HuH-7.5 (cell line): ENCODE measurements at places on chromosomes 7 and 10.

DNA sequence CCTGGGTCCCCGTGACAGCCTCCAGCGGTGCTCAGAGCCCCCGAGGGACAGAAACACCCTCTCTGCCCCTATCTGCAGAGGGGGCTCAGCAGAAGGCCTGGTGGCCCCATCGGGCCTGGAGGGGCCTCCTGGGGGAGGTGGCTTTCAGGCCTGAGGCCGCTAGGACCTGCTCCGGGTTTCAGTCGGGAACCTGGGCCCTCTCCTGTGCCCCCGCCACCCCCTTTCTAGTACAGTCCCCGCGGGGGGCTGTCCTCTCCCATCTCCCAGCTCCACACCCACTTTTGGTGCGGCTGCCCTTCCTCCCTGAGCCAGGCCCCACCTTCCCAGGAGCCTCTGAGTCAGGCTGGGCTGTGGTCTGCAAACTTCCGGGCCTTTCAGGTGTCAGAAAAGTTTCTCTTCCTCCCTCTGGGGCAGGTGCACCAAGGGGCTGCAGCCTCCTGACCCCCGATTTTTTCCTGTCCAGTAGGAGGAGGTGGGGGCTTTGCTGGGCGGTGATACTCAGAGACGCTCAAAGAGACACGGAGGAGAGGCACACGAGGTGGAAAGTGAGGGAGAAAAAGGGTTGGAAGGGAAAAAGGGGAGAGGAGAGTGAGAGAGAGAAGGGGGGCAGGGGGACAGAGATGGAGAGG is 692 bp downstream of the CARD11 start:
- no peak for DNase-seq

DNA sequence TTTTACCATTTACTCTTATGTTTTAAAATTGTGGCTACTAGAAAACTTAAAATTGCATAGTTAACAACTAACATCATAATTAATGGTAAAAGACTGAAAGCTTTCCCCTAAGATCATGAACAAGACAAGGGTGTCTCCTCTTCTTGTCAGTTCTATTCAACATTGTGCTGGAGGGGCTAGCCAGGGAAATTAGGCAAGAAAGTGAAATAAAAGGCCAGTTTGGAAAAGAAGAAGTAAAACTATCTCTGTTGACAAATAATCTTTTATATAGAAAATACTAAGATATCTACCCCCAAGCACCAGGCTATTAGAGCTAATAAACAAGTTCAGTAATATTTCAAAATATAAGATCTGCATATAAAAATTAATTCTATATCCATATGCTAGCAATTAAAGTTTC is 46.9 kb upstream of the MXI1 start:
- DNase-seq, result no peak

DNA sequence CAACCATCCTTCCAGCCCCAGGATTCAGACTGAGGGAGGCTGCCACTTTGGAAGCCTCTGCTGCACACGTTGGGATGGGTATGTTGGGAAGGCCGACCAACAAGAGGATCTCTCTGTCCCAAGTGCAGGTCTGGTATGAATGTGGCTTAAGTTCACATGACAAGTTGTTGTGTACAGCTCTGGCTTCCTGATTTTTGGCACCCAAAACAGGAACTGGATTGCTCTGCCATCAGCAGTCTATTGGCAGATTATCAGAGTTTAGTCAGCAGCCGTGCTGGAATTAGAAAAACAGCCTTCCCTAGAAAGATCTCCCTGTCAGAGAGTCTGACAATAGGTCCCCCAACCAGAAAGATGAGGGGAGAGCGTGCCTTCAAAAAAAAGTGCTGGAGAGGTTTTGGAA is 66.9 kb downstream of the GOLGA7B start:
- no peak for DNase-seq

GRCh38 chr7:153110606-153111005 is 351.1 kb downstream of the ACTR3B start:
- no peak for DNase-seq

- no peak for DNase-seq
These were observed 22.5 kb upstream of the VCL start for GRCh38 chr10:73975388-73975787.

- DNase-seq, result no peak
These were observed 63.0 kb downstream of the NEURL1 start for GRCh38 chr10:103556383-103557007.

GRCh38 chr10:119518176-119518575 is 24.3 kb downstream of the RGS10 start:
- DNase-seq, result no peak

DNA sequence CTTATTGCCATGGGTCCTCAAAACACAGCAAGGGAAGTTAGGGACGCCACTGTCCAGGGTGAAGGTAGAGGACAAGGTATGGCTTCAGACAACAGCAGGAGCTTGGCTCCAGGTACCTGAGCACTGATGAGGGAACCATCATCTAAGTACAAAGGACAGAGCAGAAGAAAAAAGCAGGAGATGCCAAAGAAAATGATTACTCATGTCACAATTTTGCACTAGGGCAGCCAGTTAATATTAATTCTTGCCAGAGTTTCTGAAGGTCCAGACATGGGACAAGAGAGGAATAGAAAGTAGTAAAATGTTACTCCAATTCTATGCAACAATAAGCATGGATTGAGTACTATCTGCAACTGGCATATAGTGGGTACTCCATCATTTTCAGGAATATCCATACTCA is 14.1 kb downstream of the PTN start:
- no peak for DNase-seq

DNA sequence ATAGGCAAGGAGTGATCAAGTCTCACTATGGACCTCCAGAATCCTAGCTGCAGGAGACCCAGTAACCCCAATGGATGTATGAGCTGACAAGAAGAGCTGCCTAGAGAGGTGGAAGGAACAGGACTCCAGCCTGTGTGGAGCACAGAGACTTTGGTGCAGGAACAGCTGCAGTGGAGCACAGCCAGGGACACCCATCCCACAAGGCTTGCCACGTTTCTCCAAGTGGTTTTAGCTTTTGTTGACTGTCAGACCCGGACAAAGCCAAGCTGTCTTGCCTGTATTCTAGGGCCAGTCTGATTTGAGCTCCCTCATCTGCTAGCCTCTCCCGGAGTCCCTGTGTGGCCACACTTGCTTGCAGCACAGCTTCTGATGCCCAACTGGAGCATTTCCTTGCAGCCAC is 224.7 kb downstream of the CHRM2 start:
- DNase-seq, result no peak

DNA sequence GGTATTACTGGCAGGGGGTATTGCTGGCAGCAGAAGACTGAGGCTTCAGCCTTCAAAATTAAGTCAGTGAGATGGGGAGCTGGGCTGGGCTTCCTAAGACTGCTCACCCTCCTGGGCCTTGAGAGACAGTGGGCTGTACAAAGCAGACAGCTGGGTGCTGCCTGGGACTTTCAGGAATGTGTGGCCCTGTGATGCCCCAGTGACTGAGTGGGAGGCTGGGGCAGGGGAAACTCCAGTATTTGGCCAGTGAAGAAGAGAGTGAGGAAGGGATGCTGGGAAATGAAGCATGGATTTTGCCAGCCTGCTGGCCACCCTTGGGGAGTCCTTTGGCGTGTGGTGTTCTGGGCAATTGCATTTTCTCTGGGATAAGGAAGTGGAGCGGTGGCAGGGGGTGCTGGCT is 442 bp downstream of the ANKRD2 start:
- no peak for DNase-seq

DNA sequence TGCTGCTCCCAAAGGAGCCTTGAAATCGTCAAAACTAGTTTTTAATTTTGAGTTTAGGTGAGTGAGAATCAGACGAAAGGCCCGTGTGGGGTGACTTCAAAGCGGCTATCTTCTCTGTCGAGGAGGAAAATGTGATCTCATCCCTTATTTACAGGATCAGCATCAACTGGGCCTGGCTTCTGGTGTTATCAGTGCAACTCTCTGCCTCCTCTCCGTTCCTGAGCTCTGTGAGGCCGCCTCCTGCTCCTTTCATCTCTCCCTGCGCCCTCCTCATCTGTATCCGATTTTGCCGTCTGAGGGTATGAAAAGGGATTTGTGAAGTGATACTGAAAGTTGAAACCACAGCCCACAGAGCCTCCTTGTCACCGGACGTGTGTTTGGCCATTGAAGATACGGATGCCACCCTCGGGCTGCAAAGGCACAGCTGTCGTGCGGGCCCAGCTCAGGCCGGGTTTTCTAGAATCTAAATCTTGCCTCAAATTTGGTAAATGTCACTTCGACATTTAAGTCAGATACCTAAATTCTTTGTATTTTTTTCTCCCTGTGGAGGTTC is 408.7 kb upstream of the ADARB2 start:
- DNase-seq, result no peak

DNA sequence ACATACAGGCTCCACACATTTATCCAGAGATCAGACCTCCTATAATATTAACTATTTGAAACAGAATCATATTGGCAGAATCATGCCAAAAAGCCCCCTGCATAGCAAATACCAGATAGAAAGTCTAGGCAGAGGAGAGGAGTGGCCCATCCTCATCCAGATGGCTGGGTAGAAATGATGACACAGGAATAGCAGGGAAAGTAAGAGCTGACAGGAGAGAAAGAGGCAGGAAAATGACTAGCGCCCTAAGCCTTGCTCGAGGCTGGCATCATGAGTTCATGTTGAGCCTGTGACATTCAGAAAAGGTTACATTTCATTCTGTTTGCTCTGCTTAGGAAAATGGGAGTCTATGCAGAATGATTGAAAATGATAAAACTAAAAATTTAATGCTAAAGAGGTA is 27.6 kb downstream of the WIPF3 start:
- DNase-seq, result no peak

DNA sequence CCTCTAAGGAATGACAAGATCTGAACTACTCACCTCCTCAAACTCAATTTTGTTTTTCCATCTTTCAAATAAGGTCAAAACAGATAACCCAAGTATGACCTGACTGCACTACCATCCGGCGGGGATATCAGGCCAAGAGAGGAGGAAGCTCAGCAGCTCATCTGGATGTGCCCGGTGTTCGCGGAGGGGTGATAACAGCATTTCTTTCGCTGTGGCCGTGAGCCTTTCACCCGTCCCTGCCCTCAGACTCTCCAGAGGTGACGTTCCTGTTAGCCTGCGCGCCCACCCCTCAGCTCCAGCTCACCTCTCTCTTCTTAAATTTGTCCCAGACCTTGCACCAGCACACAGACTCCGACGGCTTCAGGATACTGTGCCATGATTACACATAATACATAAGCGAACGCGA is 526 bp downstream of the ZNF248 start:
- DNase-seq, result peak; percentile 9

DNA sequence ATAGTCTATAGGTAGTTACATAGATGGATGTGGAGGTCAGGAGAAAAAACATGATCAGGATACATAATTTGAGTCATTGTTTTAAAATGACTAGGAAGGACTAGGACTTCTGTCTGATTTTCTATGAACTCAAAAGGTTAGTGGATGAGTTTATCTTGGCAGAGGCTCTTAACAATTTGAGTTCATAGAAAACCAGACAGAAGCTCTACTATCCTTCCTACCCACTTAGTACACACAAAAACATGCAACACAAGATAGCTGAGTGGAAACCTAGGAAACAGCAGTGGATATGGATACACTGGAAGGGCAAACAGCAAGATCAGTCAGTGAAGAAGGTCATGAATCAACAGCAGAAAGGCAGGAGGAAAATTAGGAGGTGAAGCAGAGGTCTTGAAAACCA is 84.6 kb downstream of the VPS50 start:
- DNase-seq, result no peak

- no peak for DNase-seq
These were observed 182.3 kb downstream of the NPSR1 start for GRCh38 chr7:34840176-34840785.

DNA sequence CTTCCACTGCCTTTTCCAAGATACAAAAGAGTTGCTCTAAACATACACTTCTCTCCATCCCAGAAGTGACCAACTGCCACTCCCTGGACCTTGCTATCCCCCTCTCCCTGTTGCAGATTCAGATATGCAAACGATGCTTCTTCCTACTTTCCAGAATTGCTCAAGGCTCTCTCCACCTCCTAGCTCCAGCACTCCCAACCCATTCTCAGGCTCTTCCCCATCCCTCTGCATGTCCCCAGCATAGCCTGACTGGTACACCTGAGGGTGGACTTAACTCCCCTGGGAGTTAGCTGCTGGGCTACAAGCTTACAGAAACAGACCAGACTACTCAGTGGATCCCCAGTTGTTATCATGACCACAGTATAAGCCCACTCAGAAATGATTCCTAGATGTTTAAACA is 27.6 kb downstream of the MKRN1 start:
- no peak for DNase-seq

DNA sequence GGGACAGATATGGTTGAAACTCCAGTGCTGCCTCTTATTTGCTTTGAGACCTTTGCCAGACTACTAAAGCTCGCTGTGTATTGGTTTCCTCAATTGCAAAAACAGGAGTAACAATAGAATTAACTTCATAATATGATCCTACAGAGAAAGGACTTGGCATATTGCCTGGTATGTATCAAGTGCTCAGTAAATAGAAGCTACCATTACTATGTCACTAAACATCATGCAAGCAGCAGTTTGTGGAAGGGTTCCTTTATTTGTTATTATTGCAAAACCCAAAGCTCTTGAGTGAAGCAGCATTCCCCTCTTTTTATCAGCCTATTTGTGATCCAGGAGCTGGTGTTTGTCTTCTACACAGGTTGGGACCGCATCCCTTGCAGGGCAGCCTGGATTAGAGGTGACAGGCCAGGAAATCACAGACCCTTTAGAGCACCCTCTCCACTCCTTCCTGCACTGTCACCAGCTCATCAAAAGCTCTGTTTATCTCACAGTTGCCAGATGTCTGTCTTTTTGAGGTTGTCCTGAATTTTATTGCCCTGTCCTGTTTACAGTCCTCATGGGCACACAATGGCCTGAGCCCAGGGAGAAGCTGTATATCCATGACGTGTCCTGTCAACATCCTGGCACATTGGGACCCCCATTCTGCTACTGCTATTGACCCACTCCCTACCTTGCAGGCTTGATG is 121.5 kb downstream of the SNX10 start:
- DNase-seq, result no peak

DNA sequence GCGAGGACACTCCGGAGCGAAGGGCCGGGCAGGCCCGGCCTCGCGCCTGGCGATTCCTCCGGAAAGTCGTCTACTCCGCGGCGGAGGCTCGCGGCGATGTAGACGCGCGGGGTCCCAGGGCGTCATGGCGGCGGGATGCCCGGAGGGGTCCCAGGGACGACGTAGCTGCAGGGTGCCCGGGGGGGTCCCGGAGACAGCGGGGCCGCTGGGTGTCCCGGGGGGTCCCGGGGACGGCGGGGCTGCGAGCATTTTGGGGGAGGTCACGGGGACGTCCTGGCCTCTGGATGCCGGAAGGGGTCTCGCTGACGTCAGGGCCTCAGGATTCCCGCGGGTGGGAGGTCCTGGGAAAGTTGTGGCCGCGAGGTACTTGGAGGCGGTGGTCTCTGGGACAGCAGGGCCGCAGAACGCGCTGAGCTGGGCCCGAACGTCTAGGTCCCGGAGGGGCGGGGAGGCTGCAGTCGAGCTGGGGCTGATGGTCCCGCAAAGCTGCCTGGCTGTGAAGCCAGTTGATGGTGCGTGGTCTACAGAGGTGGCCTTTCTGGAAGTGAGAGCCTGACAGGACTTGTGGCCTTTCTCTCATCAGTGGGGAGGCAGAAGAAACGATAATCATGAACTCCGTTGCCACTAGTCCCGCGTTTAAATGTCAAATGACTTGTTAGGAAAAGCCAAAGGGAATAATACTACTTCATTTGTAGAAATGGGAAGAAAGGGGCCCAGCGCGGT is 637 bp downstream of the HSPA14 start:
- peak; percentile 39 for DNase-seq

- DNase-seq, result no peak
These were observed 412.2 kb upstream of the ZMIZ1 start for GRCh38 chr10:78656417-78657162.
